Breast epithelium (tissue), 4 donors: ENCODE measurements at places on chromosomes 6 and 20. TPM values are rescaled to one million over a fixed set of nuclear protein-coding genes. Genes with fewer than 3 reads are reported as not detected.

DNA sequence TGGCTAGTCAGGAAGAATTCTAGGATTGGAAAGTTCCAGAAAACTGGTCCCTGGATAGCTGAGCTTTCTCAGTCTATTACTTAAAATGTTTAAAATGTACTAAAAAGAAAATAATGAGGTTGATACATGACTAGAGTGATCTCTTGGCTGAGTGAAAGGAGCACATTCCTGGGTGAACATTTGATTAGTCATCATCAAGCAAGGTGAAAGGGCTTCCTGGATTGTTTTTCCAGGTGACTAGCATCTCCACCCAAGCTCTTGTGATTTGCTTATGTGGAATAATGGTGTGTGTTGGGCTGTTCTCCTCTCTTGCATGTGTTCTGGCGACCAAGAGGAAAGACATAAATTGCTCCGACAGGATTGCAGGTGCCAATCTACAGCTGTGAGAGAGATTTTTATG lies 42.9 kb downstream of the PKIB start:
- no peak for DNase-seq

DNA sequence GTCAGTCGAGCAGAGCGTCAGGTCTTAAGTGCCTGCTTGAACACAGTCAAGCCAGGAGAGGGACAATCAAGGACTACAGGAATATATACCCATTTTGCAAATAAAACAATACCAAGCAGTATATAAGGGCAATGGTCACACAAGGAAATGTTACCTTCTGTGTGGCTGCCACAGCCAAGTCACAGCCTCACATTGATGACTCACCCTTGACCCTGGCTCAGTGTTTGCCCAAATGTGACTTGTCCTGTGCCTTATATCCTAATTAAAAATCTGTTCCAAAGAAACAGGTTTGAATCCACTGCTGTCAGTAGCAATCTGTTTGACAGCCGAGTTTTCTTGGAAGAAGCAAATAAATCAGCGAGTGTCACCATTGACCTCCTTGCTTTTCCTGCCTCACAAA lies 34.3 kb downstream of the C6orf89 start:
- no peak for DNase-seq

DNA sequence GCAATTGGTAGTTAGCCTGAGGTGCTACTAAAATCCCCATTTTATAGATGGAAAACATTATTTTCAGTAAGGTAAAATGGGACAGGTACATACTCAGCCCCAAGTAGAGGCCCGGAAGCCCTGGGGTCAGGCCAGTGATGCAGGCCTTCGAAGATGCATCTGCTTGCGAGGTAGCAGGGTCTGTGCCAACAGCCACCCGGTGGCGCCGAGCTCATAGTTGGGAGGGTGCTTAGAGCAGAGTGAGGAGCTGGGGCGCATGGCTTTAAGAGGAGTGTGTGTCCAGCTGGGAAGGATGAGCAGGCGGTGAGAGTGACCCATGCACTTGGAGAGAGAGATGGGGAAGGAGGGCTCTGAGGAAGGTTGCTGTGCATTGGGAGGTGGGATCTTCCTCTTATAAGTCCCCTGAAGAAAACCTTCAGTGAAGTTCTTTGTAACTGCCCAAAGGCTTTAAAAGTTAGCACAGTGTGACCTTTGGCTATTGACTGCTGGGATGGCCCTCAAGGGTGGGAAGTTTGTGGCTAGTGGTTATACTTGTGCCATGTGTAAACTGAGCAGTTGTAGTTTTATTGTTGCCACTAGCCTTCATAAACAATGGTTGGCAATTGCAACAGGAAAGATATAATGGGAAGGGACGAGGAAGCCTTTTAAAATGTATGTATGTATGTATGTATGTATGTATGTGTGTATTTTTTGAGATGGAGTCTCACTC lies 71.1 kb downstream of the TOX2 start:
- no peak for DNase-seq

DNA sequence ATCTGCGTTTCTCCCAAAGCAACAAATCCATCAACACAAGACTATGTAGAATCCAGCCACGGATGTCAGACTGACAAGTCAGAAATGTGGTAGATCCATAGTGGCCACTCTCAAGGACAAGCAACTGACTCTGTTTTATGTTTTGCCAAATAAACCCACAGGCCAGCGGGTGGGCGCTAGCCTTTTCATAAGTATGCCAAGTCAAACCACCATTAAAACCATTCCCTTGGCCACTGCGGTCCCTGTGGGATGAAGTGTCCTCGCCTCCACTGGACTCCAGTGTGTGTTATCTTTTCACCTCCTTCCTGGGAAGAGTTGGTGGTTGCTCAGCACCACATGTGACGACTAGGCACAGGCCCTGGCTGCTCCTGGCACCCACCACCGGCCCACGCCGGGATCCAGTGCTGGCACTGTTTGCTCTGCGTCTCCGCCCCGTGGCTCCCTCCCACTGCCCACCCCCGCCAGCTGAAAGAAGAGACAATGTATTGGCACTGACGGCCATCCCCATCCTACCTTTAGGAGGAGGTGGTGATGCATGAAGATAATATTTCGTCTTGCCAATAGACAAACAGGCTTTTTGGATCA lies 103.4 kb downstream of the FOXC1 start:
- no peak for DNase-seq

DNA sequence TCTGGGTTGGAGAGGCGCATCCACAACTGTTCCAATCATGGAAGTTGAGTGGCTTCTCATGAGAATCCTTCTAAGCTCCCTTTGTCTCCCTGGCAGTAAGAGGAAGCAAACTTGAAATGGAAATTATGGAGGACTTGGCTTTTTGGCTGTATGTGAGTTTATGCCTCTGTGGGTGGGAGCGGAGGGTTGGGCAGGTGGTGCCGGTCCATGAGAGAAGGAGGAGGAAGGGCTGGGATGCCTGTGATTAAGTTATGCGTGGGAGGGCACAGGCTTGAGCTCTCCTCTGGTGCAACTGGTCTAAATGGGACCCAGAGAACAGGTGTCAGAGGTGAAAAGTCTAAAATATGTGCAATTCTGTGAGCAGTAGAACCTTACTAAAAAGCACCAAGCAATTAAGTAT lies 2.2 kb downstream of the PHACTR3 start:
- DNase-seq: no peak

DNA sequence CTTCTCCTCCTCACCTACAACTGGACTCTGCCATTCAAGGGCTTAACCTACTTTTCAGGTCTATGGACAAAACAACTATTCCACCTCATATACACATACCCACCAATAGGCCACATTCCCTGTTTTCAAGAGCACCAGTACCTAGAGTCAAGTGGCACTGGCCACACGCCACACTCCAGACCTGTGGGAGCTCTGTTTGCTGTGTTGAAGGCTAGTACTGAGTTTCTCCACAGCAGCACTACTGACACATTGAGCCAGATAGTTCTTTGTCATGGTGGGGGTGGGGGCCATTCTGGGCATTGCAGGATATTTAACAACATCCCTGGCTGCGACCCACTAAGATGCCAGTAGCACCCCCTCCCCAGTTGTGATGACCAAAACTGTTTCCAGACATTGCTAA lies 84.1 kb downstream of the RALGAPA2 start:
- no peak for DNase-seq

DNA sequence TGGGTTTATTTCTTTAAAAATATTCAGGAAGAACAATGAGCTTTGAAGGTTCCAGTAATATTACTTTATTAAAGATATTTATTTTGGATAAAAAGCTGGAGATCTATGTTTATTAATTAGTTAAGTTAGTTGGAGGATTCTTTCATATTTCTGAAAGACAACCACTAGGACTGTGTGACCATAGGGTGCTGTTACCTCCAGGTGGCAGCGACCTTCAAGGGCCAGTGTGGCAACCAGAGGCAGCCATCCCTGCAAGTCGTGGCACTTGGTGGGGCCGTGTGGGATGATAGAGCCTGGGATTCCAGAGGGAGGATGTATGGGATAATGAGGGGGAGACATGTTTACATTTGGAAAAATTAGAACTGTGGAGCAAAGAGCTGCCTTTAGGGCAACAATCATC lies 95.5 kb upstream of the SCP2D1 start:
- no peak for DNase-seq

DNA sequence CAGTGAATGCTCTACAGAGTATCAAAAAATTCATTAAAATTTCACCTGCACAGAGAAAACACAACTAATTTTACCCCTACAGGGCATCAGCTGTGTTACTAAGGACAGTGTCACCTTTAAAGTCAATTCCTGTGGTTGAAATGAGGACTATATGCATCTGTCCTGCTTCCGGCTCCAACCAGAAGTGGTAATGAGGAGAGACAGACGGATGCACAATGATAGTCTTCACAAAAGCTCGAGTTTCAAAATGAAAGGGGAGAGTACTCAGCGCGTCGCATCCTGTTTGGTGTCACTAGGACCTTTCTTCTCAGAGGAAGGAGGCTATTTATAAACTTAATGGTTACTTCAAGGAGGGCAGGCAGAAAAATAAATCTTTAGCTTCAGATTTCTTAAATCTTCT lies 86.5 kb downstream of the LYRM4 start:
- DNase-seq: no peak

GRCh38 chr20:17663040-17663399 lies 19.0 kb downstream of the RRBP1 start:
- no peak for DNase-seq

DNA sequence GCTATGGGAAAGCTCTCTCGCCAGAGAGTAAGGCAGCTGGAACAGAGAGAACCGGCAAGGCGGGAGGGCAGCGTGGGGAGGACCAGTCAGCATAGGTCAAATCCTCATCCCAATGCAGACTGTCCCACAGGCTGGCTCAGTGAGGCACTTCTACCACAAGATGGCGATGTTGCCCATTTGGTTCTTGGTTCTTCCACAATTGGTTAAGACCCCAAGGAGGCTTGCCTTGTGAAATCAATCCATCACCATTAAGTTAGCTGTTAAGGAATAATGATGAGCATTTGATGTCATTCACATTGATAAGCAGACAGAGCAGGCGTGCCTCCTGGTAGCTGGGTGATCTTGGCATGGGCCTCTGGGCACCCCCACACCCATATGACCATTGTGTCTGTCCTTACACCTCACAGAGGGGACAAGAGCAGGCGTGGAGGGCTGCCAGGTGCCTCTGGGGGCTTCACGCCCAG lies 2.4 kb downstream of the CSTL1 start:
- DNase-seq: no peak

DNA sequence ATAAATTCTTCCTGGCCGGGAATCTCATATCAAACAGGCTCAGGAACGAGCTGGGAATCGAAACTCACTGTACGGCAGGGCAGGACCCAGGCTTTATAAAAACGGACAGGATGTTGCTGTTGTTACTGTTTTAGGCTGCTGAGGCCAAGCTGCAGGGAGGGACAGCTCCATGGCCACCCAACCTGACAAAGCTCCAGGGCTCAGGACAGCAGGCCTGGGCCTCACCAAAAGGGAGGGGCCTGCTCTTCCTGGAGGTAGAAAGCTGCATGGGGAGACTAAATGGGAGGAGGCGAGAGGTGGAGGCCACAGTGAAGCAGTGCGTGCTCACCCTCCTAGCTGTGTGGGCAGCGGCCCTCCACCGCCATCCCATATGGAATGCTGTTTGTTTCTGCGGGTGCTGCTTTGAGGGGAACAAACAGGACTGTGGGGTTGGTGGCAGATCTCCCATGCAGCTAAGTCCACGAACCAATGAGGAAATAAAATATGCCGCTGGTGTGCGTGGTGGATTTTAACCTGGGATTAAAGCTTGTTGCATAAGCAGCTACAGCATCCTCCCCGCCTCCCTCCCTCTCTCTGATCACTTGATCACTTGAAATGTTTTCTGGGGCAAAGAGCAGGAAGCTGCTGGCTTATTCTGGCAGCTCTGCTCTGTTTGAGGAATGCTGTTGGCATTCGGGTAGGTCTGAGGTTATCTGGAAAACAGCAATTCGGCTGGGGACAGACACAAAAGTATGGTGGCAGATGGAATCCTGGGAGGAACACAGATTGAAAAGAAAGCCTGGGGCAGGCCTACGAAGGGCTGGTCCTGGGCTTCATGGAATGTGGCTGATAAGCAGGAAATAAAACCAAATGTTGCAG lies 2.4 kb upstream of the ZMYND8 start:
- peak; percentile 97 for DNase-seq

DNA sequence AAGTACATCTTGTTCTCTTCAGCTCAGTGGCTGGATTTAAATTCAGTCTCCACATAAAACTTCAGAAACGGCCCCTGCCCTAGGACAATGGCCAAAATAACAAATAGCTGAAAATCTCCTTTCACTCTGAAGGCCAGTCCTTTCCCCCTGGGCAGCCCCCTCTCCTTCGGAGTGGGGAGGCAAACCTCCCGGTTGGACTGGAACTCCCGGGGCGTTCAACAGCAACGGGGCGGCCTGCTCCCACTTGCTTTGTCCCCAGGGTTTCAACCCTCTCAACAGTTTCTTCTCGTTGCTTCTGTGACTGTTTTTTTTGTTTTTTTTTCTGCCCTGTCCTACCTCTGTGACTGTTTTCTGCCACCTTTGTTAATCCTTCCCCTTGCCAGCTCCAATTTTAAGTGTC lies 102.6 kb upstream of the DUSP22 start:
- DNase-seq: no peak

DNA sequence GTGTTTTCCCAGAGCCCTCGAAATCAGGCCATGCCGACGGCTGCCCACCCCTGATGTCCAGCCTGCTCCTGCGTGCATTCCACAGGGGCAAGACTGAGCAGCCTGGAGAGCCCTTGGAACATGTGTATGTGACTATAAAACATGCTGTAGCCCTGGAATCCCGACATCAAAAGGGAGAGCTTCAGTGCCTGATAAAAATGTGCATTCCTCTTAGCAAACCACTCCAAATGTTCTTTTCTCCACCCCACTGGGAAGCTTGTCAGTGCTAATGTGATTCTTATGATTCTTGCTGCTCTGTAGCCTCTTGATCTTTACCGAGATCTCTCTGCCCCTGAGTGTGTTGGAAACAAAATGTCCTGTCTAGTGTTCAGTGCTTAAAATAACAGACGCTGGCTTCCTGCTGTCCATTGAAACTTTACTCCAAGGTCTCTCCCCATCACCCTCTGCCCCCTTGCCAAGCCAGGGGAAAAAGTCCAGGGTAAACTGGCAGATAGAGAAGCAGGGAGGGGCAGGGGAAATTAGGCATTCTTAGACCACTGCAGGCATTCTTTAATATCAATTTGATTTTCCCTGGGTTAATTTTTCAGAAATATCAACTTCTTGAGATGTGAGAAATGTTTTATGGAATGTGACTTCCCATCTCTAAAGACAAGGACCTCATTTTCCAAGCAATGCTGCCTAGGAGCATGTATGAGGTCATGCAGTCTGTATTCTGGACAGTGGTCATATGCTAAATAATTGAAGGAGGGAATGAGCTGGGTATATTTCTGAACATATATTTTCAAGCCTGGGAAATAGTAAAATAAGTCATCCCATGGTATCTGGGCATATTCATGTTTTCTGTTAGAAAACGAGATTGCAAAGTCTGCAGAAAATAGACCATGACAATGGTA lies 73.8 kb upstream of the ISM1 start:
- DNase-seq: no peak

- no peak for DNase-seq
Observed at GRCh38 chr6:114194362-114195026, 148.3 kb downstream of the HS3ST5 start.

PAQR8 gene
- 4.0 TPM for total RNA-seq

PRPF6 gene
- total RNA-seq: 53.9 TPM
